Esophagus squamous epithelium (tissue), 5 donors: ENCODE measurements at places on chromosomes 2 and 18.

DNA sequence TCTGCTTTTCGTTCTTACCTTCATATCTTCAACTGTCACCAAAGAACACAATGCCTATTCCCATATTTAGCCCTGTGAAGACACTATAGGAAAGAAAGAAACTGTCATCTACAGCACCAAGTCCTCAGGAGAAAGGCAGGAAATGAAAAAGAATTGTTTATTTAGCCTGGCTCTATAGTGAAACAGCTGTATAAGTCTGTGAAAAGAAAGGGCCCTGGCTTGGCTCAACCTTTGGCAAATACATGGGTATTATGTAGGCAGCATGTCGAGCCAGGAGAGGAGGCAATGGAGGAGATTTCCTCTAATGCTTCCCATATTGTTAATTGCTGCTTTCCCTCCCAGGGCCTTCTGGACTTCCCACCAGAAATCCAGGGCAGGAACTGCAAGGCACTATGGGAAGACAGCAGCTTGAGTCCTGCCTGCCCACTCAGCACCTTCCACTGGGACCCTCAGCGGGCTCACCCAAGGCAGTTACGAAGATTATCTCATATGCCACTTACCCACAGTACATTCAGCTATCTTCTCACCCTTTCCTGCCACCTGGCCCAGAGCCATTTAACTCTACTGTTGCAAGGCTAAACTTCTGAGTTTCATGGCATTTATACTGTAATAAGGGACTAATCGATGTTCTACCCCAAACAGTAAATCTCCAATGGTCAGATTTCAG lies 30.1 kb downstream of the SLC8A1 start:
- no peak for DNase-seq

DNA sequence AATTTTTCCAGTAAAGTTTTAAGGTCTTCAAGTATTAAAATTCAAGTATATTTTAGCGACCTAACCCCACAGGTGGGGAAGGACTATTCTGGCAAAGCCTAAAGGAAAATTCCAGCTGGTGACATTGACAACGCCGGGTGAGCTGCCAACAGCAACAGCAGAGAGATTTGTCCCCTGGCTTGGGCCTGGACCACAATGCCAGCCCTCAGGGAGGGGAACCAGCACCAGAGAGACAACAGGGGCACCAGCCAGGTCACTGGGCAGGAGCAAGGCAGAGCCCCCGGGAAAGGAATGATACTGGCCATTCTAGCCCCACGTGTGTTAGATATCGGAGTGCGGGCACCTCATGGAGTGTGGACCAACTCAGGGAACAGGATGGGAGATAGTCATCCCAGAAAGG lies 95.7 kb downstream of the ARMC9 start:
- DNase-seq = no peak

DNA sequence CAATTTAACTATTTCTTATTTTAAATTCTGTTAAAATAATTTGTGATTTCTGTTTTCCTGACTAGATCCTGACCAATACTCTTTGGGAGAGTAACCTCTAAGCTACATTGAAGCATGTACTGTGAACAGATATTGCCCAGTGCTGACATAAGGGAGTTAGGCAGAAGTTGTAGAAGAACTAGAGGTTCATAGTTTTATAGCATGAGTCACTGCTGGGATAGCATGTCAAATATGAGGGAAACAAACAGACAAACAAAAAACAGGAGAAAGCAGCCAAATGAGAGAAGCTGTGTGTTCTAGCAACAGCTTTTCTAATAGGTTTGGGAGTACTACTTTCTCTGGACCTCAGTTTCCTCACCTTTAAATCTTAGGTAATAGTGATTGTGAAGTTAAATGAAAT lies 72.4 kb downstream of the CERS6 start:
- DNase-seq = no peak

DNA sequence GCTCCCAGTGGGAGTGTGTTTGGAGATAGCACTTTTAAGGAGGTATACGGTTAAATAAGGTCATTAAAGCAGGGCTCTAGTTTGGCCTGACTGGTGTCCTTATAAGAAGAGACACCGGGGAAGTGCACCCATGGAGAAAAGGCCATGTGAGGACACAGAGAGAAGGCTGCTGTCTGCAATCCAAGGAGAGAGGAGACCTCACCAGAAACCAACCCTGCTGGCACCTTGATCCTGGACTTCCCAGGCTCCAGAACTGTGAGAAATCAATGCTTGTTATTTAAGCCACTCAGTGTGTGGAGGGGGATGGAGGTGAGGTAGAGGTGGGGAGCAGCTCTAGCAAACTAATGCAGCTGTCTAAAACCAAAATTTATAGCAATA lies 62.0 kb downstream of the RPL31 start:
- DNase-seq = no peak

DNA sequence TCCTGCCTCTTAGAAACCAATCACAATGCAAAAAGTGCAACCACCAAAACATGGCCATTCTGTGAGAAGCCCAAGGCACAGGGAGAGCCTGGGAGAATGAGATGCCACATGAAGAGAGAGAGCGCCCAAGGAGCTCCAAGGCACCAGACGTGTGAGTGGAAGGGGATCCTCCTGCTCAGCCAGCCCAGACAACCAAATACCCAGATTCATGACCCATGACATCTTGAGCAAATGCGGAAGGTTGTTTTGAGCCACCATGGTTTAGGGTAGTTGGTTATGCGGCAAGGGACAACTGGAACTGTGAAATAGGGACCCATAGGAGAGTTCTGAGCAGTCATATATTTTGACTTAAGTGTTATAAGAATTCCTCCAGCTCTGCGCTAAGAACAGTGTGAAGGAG lies 7.0 kb downstream of the AFF3 start:
- DNase-seq = no peak

DNA sequence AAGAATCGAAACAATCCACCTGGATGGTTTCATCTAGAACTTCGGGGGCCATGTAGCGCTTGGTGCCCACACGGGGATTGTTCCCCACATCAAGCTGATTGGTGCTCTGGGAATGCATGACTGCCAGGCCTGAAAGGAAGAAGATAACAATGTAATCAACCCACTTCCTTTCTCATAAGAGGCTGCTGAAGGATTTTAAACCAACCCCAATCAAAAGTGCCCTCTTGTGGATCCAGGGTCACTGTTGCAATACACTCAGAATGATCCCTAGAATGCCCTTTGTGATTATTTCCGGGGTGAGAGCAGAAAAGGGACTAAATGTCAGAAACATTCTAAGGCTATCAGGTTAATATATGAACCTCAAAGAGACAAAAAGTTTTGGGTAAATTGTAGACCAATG lies 115.2 kb downstream of the ACVR1 start:
- DNase-seq = no peak

GRCh38 chr2:228590681-228591080 lies 409.2 kb upstream of the SPHKAP start:
- DNase-seq = no peak

- no peak for DNase-seq
Measured at GRCh38 chr2:239209783-239210182, 191.0 kb downstream of the HDAC4 start.

DNA sequence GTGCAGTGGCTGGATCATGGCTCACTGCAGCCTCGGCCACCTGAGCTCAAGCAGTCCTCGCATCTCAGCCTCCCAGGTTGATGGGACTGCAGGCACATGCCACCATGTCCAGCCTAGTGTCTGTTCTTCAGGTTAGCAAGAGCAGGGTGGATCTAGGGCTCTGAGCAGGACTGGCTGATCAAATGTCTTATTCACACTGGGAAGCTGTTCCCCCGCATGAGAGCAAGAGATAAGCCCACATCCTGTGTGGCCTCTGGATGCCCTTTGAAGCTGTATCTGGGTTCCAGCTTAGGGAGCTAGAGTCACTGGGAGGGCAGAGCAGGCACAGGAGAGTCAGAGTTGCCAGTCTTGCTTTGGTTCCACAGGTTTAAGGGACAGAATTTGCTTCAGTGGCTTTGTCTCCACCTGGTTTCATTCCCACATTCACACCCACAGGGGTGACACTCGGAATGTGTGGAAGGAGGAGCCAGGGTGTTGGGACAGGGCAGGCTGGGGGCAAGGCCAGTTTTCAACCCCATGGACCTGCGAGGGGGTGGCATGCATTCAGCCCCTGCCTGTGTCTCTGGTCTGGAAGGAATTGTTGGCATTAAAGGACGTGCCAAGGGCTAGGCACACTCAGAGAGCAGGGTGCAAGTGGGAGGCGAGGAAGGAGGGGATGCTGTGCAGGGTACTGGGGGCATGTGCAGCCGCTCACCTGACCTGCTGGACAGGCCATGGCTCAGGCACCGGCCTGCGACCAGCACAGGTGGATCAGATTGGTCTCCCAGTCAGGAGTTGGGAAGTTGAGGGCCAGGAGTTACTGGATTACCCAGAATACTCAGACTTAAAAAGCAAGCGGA lies 24.5 kb downstream of the PTPN18 start:
- DNase-seq = no peak

DNA sequence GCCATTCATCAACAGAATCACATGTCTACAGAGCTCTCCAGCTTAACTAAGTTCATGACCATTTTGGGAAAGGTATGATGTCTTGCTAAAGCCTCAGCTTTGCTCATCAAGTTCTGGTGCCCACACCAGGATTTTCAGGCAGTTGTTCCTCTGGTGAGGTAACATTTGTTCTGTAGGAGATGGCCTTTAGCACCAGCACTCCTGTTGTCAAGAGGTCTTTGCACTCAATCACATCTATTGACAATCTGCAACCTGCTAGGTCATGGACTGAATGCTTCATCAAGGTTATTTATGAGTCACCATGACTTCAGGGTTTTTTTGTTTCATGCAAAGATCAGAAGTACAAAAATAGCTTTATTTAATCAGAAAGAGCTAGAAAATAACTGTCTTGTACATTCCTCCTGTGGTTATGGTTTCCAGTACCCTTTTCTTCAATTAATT lies 36.6 kb upstream of the VIT start:
- DNase-seq = no peak

DNA sequence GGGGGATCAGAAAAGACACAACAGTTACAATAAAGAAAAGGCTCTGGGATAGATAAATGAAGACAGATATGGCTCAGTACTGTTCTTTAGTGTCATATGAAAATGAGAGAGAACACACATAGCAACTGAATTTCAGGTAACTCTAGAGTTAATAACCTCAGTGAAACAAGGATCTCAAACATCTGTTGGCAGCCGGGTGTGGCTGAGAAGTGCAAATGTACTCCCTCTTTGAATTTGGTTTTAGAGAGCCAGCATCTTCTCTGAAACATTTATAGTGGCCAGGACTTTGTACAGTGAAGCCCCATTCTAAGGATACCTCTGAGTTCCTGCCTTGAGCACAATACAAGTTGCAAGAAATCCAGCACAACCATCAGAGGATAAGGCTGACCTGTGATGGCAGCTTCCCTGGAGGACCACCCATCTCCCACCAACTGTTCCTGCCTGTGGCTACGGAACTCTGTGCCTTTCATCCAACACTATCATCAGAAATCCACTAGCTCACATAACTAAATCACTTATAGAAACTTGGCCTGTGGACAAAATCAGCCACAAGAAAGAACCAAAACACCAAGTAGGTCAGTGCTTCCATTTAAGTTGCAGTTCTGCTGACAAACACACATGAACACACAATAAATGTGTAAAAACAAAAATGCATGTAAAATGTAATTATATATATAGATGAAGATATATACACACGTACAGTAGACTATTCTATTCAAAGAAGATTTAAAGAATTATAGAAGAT lies 37.3 kb upstream of the PEX13 start:
- no peak for DNase-seq

DNA sequence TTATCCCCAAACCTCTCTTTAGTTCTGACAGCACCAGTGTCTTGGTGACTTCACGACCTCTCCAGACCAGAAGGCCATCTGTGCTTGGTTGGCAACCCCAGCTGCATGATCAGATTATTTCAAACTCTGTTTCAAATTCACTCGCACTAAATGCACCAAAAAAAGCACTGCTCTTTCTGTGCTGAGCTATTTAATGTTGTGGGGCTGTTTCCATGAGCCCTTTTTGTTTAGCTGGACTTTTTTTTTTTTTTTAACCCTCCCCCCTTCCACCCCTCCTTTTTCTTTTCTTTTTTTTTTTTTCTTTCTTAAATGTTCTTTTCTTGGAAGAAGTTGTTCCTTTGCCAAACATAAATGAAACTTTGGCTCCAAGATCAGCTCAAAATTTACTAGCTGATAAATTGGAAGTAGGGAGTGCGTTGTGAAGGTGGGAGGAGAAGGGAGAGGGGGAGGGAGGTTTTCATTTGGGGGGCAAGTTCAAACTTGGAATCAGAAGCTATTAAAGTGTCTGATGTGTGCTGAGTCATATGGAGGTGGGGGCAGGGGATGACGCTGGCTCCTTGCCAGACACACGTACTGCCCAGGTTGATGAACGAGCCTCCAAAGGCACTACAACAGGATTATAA lies 543.0 kb upstream of the TNP1 start:
- DNase-seq = no peak

DNA sequence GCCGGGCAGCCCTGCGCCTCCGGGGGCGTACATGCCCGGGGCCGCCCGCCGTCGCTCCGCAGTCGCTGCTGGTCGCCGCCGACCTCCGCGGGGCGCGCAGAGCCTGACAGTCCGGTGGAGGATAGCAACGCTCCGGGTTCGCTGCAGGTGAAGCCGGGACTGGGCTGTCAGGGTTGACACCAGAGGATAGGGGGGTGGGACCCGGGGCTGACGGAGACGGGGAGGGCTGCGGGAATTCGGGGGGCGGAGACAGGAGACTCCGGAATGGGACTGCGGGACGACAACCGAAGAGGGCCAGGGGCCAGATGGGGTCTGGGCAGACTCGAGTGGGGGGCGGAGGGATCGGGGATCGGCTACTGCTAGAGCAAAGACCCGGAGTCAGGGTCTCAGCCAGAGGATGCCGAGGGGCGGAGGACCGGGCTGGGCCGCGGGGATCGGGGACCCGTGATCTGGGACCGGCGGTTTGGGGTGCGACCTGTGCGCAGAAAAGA lies 403 bp downstream of the TMEM127 start:
- no peak for DNase-seq

GRCh38 chr2:25265802-25266201 lies 75.9 kb downstream of the DNMT3A start:
- no peak for DNase-seq

- no peak for DNase-seq
Measured at GRCh38 chr2:141329964-141330363, 800.9 kb downstream of the LRP1B start.

GRCh38 chr18:44916429-44917207 lies 235.9 kb downstream of the SETBP1 start:
- no peak for DNase-seq

DNA sequence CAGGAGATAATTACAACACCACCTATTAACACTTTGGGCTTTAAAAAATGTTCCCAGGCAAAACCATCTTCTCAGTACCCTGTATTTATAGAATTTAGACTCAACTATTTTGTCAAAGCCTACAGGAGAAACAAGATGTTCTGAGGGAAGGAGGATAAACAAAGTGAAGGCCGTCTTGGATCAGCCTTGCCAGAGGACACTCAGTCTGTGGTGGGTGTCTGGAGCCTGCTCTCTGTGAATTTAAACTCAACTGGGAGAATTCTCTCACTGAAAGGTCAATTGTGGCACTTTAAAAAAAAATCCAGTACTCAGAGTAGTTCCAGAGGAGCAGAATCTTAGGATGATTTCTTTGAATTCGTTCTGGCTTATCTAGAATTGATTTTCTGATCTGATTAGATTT lies 28.4 kb upstream of the SLC1A4 start:
- DNase-seq = no peak
